ENCODE measurements at places on chromosomes 12 and 14.

DNA sequence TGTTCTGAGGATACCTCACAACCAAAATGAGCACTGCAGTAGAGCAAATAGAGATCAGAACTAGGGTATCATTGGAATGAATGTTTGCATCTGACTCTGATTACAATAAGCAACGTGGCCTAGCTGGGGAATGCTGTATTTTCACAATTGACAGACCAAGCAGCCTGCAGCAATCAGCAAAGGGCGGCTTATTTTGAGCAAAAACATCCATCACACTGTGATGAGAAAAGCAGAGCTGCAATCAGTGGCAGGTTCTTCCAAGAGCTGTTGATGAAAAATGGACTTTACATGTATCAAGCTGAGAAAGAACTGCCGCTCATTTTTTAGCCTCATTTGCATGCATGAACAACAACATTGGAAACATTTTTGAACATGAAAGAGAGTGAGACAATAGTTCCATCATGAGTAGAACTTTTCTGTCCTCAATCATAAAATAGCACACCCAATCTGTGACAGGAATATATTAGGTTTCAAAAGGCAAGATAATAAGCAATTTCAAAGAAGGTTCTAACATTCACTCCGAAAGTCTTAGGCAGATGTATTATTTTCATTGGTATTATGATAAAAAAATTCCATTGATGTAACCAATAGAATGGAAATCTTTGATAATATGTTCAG is 249.7 kb upstream of the FBXO33 start:
- no peak for DNase-seq

DNA sequence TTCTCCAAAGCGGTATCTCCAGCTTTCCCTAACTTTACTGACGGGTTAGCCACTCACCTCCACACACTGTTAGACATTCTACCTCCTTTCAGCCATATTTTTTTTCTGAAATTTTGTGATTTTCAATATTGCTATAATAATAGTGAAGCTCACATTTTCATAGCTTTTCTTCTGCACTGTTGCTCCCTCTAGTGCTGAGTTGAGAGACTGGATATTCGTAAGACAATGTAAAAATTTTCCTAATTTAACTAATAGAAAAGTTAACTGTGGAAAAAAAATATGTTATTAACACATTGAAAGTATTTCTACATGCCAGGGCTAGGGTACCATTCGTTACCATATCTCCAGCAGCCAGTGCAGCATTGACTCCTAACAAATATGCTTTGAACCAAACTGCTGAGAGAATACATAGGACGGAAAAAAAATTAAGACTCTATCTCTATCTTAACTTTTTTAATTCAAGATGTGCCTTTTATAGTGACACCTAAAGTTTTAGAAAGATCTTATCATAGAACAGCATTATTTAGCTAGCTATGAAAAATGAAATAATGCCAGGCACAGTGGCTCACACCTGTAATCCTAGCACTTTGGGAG is 48.7 kb upstream of the ABCC9 start:
- DNase-seq: no peak

- DNase-seq: no peak
Observed at GRCh38 chr12:90010089-90010488, 301.5 kb upstream of the ATP2B1 start.

GRCh38 chr12:92735131-92735721 is 32.4 kb downstream of the PLEKHG7 start:
- DNase-seq: no peak

GRCh38 chr12:53492830-53493609 is 6.2 kb downstream of the MAP3K12 start:
- DNase-seq: peak; percentile 84

- no peak for DNase-seq
Observed at GRCh38 chr14:63205044-63205575, 867 bp downstream of the RHOJ start.

DNA sequence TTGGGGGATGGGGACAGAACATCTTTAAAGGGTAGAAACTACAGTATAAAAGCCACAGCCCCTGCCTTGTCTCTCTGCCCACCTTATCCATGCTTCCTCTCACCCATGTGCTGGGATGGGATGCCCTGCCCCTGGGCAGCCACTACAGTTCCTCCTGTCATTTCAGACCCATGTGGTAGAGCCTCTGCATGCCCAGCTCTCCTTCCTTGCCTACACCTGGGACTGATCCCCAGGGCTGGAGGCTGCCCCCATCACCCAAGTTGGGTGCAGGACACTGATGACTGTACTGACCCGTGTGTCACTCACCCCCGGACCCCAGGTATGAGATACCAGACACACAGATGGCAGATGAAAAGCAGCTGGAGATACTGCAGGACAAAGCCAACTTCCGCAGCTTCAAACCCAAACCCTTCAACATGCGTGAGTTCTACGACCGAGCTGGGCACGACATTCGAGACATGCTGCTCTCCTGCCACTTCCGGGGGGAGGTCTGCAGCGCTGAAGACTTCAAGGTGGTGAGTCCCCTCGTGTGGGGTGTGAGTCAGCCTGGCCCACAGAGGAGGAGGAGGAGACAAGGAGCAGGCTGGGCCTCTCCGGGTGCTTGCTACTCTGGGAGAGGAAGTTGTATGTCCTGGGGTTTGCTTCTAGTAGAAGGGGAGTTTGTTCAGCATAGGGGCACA is 2.2 kb downstream of the ASIC1 start:
- peak; percentile 37 for DNase-seq

- no peak for DNase-seq
Observed at GRCh38 chr12:462936-463705, 3.4 kb downstream of the B4GALNT3 start.

DNA sequence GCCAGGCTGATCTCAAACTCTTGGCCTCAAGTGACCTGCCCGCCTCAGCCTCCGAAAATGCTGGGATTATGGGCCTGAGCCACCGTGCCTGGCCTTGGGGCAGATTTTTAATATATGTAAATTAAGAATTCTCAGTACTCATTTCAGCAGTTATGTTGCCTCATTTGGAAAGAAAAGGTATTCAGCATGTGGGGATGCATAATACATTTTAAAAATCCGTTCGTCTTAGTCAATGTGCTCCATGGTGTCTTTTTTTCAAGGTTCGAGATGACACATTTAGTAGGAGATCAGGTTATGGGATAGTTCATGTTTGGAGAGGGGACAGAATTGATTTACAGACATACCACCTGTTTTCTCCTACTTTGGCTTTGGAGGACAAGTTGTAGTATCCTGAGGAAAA is 10.2 kb downstream of the SYNE2 start:
- DNase-seq: no peak

GRCh38 chr14:50362764-50363713 is 33.6 kb downstream of the CDKL1 start:
- DNase-seq: no peak

DNA sequence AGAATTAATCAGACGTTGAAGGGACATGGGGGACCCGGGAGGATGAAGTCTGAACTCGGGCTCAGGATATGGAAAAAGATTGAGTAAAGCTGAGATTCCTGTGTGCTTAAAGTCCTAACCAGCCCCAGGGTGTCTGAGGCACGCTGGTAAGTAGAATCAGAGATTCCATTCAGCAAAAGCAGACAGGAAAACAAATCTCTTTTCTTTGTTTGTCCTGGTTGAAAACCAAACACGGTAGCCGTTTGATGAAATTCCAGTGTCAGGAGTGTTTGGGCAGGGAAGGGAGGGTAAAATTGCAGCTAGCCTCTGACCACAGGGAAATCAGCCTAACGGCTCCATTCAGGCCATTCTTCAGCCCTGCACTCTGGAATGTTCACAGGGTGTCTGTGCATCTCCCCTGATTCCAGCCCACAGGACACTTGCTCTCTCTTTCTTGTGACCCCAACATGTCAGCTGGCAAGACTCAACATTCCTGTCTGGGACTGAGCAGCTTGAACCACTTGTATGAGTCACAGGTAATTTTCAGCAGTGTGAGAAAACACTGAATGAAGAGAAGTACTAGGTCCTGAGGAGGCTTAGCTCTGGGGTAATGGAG is 31.0 kb downstream of the NINJ2 start:
- DNase-seq: no peak
